ENCODE measurements at places on chromosomes 2 and 18.

GRCh38 chr2:72004976-72005375 lies 142.7 kb downstream of the CYP26B1 start:
- no peak for DNase-seq

DNA sequence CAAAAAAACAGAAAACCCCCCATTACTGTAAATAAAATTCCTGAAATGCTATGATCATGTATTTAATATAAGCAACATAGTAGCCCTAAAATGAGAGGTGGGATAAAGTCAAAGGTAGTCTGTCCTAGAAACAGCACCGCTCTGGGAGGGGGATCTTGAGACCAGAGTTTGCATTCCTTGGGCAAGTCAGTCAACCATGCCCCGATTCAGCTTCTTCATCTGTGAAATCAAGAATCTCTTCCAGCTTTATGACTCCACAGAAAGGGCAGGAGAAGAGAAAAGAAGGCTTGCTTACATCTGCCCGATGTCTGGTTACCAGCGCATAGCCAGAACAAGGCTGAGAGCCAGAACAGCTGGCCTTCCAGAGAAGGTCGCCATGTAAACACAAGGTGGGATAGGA lies 2.1 kb upstream of the FBLN7 start:
- DNase-seq, result no peak

GRCh38 chr2:97738179-97739019 lies 25.0 kb downstream of the ZAP70 start:
- no peak for DNase-seq

DNA sequence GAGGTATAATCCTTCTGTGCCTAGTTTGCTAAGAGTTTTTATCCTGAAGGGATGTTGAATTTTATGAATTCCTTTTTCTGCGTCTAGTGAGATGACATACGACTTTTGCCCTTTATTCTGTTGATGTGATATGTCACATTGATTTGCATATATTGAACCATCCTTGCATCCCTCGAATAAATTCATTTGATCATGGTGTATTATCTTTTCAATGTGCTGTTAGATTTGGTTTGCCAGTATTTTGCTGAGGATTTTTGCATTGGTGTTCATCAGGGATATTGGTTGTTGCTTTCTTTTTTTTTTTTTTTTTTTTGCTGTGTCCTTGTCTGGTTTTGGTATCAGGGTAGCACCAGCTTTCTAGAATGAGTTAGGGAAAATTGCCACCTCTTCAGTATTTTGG lies 9.1 kb downstream of the GCC2 start:
- DNase-seq, result no peak

GRCh38 chr2:218569661-218570500 lies 1.2 kb downstream of the CNOT9 start:
- DNase-seq, result no peak

DNA sequence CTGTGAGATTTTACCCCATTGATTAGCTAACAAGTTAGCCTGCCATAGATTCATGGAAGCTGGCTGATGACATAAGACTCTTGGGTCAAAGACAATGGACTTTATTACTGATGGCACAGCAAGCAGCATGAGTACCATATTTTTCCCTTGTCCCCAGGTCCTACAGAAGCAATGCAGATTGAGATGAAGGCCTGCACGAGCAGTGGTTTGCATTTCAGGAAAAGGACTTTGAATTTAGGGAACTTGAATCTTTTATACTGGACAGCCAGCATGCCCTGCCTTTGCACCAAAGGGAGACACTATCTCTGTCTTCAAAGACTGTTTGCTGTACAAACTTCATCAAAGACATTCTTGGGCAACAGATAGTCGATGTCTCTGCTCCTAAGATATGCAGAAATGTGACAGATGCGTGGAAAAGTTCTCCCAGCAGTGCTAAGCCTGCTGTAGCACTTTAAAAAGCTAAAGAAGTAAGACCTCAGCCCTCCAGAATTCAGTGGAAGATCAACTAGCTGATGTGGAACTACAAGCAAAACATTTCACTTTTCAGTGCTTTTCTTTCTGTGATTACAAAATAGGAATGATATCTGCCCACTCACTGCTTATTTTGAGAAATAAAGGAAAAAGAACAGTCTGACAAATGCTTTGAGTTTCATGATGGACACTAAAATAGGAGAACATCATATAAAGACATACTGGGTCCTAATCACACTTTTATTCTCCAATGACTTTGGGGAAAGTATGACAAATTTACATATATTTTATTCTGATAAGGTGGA lies 44.4 kb upstream of the TANK start:
- DNase-seq, result no peak

- DNase-seq, result no peak
Measured at GRCh38 chr18:6661692-6662415, 67.7 kb upstream of the ARHGAP28 start.

GRCh38 chr2:89763254-89763580 lies 1071.7 kb downstream of the RPIA start:
- no peak for DNase-seq

GRCh38 chr18:3900327-3900726 lies 450.4 kb downstream of the TGIF1 start:
- DNase-seq, result no peak

- no peak for DNase-seq
Measured at GRCh38 chr2:99067871-99068625, 73.5 kb upstream of the C2orf15 start.

- DNase-seq, result no peak
Measured at GRCh38 chr2:15766303-15766861, 174.0 kb upstream of the MYCN start.

DNA sequence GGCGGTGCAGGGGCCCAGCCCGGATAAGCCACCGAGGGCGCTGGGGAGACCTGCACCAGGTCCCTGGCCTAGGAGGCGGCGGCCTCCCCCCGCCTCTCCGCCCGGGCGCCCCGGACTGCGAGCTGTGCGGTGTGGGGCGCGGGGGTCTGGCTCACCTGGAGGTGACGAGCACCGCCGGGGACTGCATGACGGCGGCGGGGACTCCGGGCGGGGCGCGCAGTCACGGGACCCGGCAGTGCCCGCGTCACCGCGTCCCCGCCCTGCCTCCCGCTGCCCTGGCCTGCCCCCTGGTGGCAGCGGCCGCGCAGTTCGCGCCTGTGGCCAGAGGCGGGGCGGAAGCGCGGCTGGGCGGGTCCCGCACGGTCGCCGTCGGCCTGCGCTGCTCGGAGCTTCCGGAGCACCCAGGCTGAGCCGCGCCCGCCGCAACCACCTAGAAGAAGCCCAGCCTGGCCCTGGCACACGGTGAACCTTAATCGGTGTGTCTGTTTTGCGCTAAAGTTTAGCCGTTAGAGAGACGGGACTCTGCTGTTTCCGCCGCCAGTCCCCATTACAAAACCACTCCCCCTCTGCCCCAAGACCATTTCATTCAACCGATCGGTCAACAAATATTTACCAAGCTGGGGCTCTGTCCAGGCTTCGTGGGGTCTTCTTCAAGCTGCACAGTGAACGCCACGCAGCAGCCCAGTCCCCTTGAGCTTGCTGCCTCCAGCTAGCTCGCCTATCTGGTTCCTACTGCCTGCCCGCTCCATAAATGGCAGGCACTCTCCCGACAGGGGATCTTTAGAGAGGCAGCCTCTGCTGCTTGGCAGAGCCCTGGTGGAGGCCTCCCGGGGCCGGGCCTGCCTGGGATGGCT lies at the start of gene HS1BP3:
Gene HS1BP3 (minus strand): TSS at position 222 of the 854 bp plus-strand sequence. CDS start 35 bp downstream, at position 187.
- peak; percentile 86 for DNase-seq

DNA sequence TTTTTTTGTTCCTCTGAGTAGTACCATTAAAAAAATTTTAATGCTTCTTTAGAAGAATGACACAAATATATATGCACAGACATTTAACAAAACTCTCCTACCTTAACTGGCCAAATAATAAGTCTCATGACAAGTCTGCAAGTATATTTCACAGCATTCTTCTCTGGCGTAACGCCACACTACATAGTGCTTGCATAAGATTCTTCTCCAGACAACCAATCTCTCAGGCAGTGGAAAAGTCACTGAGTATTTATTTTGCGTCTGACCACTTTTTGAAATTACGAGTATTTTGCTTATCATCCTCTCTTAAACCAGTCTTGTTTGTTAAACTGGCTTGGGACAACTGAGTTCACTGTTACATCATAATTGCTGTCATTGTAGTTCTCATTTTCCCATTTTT lies 749.2 kb downstream of the ADCYAP1 start:
- DNase-seq, result no peak

GRCh38 chr2:44200759-44201158 lies 32.1 kb downstream of the PPM1B start:
- DNase-seq, result no peak

DNA sequence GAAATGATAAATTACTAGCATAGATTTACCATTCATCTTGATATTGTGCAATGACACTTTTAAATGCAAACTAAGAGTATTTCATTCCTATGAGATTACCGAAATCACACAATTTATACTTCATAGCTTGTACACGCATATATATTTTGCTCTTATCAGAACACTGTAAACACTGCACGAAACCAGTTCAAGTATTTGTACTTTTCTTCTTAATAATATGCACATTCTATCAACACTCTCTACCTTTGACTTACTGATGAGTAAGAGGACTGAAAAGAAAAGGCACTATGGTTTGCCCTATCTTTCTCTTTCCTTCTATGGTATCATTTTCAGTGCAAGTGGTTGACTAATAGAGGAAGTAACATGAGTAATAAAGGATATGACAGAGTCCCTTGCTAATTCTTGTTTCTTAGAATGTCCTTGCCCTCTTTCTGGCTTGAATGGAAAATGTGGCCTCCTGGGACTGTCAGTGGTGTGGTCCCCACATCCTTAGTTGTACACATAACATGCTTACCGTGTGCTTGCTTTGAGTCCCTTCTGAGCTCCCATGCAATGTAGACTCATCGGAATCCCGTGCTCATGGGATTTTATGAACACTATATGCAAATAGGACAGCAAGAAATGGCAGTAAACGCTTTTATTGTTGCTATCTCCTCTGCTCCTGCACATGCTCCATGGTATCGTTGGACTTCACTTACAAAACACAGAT lies 363.5 kb upstream of the TNP1 start:
- peak; percentile 17 for DNase-seq

DNA sequence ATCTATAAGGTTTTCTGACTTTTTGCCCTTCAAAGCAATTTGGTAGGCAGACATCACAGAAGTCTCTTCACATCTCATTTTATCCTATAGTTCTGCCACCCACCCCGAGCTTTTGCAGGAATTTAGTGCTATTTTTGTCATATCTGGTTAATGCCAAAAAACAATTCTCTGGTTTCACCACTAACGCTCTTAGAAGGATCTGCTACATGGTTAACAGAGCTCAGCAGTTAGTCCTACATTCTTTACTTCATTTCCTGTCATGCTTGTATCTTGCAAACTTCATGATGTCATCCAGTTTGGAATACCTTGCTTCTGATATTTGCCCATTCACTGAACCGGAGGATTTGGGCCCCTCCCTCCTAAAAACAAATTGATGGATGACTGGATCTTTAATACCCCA lies 116.8 kb upstream of the SERPINE2 start:
- DNase-seq, result no peak

DNA sequence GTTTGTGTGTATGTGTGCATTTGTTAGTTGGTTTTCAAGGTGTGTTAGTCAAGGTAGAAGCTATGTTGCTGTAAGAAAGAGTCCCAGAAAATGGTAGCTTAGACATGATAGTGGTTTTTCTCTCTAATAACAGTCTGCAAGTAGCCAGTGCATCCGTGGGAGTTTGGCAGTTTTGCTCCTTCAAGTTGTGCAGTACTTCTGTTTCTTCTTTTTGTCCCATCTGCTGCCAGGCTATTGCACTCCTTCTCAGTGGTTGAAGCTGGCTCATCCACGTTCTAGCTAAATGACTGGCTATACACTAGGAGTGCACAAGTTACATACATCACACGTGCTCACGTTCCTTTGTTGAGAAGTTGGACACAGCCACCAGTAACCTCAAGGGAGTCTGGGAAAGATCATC lies 134.7 kb downstream of the ASXL3 start:
- DNase-seq, result no peak

DNA sequence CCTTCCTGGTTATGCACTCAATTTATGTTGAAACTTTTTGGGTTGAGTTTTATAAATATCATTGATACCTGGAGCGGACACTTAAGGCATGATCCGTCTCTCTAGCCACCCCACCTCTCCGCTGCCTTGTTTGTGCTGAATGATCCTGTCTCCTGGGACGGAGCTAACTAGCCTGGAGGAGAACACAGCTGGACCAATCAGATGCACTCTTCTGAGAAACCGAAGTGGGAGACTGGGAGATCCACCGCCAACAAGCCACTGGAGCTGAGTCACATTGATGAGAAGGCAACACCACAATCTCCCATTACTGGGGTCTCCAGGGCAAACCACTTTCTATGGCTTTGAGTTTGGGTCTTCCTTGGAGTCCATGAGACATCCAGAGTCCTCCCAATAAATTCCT lies 29.3 kb downstream of the CYP26B1 start:
- no peak for DNase-seq

DNA sequence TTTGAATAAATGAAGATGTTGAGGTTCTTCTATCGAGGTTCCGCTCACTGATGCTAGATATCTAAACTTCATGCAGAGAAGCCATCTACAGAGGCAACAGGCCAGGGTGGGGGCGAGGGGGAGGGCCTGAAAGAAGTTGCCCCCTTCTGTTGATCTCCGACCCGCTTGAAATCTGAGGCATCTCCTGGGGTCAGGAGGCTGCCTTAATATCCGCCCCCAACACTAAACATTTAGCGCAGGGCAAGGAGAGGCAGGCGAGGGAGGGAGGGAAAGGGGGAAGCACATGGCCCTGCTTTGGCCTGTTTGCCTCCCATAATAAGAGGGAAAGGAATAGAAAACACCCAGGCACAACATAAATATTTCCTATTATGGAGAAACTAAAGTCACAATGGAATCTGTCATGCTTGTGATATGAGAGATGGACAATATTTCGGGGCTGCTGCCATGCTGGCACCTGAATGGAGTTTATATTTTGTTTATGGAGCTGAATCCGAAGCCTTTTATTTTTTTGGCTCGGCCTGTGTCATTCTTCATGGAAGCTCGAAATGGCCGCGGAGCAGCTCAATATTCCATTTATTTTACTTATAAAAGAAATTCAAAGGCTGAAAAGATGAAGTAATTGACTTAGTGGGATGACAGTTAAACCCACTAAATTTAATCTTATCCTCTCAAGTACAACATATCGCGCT lies 221.1 kb downstream of the INSIG2 start:
- no peak for DNase-seq

GRCh38 chr2:85504778-85505261 lies 34.1 kb upstream of the MAT2A start:
- DNase-seq, result no peak

DNA sequence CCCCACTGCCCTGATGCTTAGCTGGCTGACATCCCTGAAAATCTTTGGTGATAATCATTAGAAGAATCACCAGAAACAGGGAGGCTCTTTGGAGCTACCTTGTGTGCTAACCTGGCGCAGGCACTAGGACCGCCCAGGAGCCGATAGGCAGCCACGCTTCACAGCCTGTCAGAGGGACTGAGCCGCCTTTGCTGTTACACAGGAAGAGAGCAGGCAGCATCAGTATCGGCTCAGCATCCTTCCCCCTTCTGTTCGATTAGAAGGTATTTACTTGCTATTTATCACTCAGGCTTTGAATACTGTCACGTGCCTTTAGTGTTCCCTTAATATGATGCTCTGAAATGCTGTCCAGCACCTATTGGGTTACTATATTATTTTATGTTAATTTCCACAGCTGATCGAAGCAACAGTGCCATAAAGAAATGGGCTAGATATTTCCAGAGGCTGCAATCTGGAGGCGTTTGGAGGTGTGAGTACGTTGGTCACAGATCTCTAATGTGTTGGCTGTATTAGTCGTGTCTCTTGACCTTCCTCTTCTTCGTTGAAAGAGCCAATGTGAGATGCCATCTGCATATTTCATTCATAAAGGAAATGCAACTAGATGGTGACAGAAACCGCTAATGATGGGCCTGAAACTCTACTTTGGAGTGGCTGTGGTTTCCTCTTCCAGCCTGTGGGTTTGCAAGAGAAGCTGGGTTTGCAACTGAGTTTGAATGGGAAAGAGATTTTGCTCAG lies 110.4 kb upstream of the RAB27B start:
- no peak for DNase-seq

- no peak for DNase-seq
Measured at GRCh38 chr2:174339561-174340399, 5.0 kb downstream of the SP9 start.

Data from stimulated activated CD8-positive, alpha-beta memory T cell treated with anti-CD3 and anti-CD28 coated beads, Interleukin-2, amount 100 ng/mL, for 48 hours (primary cell).